ENCODE measurements at places on chromosomes 13 and 19. TPM values are rescaled to one million over a fixed set of nuclear protein-coding genes. Genes with fewer than 3 reads are reported as not detected.

Gene GPR12
- not detected for total RNA-seq

Gene SCGB2B2
- 1.1 TPM for total RNA-seq

Gene ACER1
- total RNA-seq, result 0.88 TPM

Gene DMKN
- 2.0 TPM for total RNA-seq

Gene GNA15
- 1.0 TPM for total RNA-seq

Gene SCN1B
- 4.5 TPM for total RNA-seq

Gene CKM
- not detected for total RNA-seq

Gene TMEM86B
- 15.5 TPM for total RNA-seq

Gene WDR62
- 0.48 TPM for total RNA-seq

Gene ZNF471
- total RNA-seq, result 1.3 TPM

Gene FFAR1
- not detected for total RNA-seq

Gene IGFL1
- total RNA-seq, result not detected

Gene FOXO1
- total RNA-seq, result 13.3 TPM

Gene NDUFA3
- 74.5 TPM for total RNA-seq

Gene TLE2
- 12.8 TPM for total RNA-seq

Gene ZNF492
- not detected for total RNA-seq

Gene BCL3
- 30.8 TPM for total RNA-seq

Gene TGFB1
- 7.9 TPM for total RNA-seq

Gene KCNRG
- total RNA-seq, result not detected

Gene TIMM50
- 31.7 TPM for total RNA-seq

Gene TUBB4A
- total RNA-seq, result 0.70 TPM

Gene ZSCAN22
- total RNA-seq, result 2.4 TPM

Gene WDR87
- total RNA-seq, result not detected

Gene MARK4
- total RNA-seq, result 17.5 TPM

Gene IGSF23
- 7.0 TPM for total RNA-seq

Gene PINLYP
- total RNA-seq, result 0.88 TPM

Gene ZNF560
- total RNA-seq, result not detected

Gene ABHD8
- total RNA-seq, result 18.4 TPM

Gene PLVAP
- 4.6 TPM for total RNA-seq

Gene IL4I1
- total RNA-seq, result 0.13 TPM

Gene TICAM1
- 11.1 TPM for total RNA-seq

Gene CYP4F2
- total RNA-seq, result 228 TPM

Gene ZNF556
- not detected for total RNA-seq

Gene THSD8
- total RNA-seq, result 1.5 TPM

Gene ATP4B
- not detected for total RNA-seq

Data from left lobe of liver (tissue), 2 donors.